ENCODE measurements at places on chromosomes 5 and 9. TPM values are rescaled to one million over a fixed set of nuclear protein-coding genes. Genes with fewer than 3 reads are reported as not detected.

Gene CDHR2
- 0.02 TPM for polyA plus RNA-seq

Gene PCDHGA6
- polyA plus RNA-seq, result 0.96 TPM

Gene FSD1L
- polyA plus RNA-seq, result 2.5 TPM

Gene P4HA2
- polyA plus RNA-seq, result 20.3 TPM

Gene HRCT1
- polyA plus RNA-seq, result 1.7 TPM

- no peak for DNase-seq
Measured at GRCh38 chr5:14582797-14583137, 1.2 kb downstream of the OTULINL start.

DNA sequence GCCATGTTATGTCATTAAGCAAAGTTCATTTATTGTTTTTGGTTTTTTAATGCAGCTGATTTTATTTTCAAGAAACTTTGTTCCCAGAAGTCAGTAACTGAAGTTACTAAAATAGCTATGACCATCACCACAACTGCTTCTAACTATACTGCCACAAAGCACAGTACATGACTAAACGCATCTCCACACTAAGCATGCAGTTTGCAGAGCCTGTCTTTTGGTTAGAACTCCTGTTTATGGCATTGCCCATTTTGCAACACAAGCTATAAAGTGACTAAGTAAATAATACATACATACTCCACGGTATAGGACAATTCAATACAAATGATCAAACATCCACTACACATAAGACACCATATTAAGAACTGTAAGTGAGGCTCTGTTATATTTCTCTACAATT is 109.7 kb downstream of the MLLT3 start:
- no peak for DNase-seq

DNA sequence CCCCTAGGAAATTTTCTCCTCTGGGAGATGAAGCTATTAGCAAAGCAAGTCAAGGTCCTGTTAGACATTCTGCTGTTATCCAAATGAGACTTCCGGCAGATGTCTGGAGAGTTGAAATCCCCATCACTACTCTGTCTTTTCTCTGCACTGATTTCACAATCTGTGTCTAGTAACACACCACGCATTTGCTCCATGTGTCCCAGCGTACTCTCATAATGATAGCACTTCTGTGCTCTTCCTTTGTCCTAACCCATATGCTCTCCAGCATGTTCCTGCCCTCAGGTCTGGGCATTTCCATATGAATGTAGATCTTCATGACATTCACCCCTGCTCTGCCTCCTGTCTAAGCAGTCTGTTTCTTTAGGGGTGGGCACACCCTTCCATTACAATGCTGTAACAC is 1949.0 kb upstream of the WWC1 start:
- DNase-seq, result no peak

GRCh38 chr5:171855798-171856763 is 70.5 kb downstream of the SMIM23 start:
- no peak for DNase-seq

GRCh38 chr9:69605406-69605805 is 66.8 kb downstream of the APBA1 start:
- DNase-seq, result no peak

GRCh38 chr9:21969011-21969940 is 24.9 kb downstream of the CDKN2A start:
- no peak for DNase-seq

DNA sequence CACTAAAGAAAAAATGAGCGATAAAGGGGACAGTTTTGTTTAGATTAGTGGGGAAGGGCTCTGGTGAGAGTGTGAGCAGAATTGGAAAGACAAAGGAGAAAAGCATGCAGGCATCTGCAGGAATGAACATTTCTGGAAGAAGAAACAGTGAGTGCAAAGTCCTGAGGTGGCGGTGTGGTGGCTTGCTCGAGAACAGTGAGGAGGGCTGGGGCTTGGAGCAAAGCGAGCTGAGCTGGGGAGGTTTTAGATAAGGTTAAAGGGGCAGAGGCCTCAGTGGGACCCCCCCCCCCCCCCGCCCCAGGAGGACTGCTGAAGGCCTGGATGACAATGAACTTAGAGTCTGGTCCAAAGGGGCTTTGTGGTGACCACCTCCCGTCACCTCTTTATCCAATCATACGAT is 202.7 kb upstream of the MVB12B start:
- no peak for DNase-seq

GRCh38 chr5:63233911-63234310 is 655.3 kb downstream of the LRRC70 start:
- peak; percentile 49 for DNase-seq

DNA sequence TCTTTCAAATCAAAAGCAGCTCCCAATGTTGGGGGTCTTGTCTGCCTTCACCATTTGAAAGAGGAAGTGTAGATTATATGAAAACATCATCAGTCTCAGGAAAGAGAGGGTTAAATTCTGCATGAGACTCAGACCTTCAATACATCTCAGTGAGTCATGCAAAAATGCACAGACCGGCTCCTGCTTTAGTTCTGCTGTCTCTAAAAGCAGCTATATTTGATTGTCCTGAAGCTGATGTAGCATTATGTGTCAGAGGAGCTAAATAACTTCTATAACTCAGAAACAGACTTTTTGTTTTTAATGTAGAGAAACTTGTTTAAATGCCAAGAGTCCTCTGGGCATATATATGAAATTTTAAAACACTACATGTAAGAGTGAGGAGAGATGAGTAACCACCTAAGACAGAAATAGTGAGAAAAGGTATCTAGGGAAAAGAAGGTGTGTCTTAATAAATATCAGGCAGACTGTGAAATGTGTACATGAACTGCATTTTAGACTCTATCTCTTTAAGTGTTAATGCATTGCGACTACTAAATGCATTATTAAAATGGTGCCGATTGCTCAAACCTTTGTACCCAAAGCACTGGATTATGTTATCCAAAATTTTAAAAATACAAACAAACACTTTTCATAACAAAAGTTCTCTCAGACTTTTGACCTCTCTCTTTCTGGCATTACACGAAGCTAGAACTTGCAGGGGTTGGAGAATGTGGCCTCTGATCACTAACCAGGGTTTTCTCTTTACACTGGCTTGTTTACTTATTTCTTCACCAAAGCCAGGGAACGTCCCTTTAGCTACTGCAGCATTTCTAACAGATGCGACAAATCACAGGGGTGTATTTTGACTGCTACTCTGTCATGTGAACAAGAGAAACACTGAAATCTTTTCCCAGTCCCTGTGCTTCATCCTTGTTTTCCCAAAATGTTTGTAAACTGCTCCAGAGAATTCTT is 302.3 kb downstream of the ARL15 start:
- DNase-seq, result peak; percentile 72

DNA sequence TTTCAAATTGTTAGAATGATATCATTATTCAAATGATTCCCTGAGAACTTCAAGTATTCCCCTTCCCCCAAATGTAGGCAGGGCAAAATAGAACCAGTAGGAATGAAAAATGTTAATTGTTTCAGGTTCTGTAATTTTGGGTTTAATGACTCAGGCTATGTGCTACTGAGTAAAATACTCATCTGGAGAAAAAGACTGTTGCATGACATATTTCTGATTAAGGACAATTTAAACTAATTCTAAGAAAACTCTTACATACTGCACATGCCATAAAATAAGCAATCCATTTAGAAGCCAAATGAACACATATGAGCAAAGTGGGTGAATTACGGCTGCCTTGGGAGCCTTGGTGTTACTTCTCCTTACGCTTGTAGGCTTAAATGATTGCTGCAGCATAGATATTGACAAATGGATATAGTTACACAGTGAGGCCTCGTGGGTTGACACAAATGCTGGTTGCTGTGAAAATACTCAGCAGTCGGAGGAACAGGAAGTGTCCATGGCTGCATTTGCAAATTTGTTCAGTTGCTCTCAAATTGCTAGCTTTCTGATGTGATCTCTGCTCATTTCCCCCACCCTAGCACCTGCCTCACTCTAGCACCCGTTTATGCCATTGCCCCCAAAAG is 174.9 kb upstream of the DMAC1 start:
- DNase-seq, result no peak

DNA sequence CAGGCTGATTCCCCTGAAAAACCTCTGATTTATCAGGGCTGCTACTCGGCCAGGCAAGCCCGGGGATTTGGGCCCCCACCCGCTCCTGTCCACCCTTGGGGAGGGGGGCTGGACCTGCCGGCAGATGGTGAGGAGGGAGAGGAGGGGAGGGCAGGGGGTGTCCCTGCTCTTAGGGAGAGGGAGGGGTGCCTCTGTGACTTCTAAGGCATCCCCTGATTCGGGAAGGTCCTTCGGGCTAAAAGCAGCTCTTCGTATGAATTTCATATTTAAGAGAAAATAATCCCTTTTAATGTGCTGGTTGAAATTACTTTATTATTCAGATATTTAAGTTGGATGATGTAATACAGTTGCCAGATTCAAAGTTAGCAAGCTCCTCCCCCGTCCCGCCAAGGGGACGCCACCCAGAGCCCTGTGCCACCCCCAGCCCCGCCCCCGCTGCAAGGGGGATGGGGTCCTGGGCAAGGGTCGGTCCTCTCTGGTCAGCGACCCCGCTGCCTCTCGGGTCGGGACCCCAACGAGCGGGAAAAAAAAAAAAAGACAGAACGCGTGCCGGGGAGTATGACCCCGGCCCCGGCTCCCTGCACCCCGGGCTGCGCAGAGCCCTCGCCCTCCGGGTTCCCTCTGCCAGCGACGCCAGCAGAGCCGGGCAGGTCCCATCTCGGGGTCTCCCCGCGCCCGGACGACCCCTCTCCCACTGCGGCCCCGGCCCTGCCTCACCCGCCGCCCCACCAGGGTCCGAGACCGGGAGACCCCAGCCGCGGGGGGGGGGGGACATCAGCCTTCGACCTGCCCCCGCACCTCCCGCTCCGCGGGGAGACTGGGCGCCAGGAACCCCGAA is 12.4 kb downstream of the LHX3 start:
- DNase-seq, result no peak

- peak; percentile 88 for DNase-seq
Measured at GRCh38 chr5:167723254-167723871, 568.1 kb upstream of the WWC1 start.

DNA sequence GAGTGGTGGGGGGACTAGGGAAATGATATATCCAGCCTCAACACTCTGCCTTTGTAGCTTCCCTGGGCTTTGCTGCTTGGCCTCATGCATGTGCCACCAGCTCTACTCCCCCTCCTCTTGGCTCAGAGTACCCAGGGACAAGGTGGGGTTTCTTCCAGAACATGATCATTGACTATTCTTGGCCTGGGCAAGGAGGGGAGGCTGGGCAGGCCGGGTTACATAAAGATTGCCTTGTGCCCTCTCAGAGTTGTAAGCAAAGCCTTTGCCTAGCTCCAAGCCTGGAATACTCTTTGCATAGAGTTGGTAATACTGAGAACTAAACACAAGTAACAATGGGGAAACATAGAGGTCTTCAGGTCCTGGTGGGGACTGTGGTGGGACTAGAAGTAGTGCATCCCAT is 11.9 kb downstream of the ADRB2 start:
- DNase-seq, result no peak

GRCh38 chr5:78467752-78468357 is 107.4 kb downstream of the SCAMP1 start:
- DNase-seq, result no peak

GRCh38 chr9:107221321-107221720 is 61.8 kb upstream of the RAD23B start:
- no peak for DNase-seq
